Stimulated activated CD4-positive, alpha-beta T cell treated with anti-CD3 and anti-CD28 coated beads, Interleukin-1b, Interleukin-23, amount 100 ng/mL, for 24 hours (primary cell): ENCODE measurements at places on chromosomes 7 and 10.

DNA sequence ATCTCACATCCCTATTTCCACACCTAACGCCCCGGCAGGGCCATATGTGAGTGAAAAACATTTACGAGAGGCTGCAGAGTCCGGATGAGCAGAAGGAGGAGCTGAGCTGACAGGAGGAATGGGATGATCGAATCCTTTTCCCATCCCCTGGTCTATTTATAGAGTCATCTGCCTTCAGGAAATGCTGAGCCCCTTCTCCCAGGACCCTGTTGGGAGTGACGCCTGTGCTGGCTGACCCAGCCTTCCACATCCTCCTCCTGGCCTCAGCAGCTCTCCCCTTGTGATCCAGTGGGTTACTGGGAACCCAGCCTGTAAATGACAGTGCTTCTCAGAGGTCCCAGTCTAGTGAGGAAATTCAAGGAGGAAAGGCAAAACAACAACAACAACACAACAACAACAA lies 16.6 kb downstream of the DENND2A start:
- no peak for DNase-seq

DNA sequence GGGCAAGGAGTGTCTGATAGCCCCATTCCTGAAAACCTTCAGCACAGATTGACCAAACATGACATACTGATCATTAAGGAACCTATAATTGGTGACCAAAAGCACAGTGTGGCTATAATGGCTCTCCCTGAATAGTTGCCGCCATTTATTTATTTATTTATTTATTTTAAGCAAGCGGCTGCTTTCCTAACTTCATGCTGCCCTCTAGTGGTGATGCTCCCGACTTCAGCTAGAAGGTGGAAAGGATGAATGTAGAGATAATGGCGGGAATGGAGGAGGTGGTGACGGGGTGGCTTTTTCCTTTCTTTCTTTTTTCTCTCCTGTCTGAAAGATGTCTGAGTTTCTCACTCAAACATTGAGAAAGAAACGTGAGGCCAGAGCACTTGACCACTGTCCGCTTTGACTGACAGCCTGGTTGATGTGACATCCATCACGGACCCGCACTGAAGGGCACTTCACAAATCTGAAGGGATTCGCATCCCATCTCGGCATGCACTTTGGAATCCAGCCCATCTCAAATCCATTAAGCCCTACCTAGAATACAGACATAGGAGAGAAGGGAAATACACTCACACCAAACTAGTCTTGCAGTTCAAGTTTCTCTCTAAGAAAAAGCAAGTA lies 1090.1 kb downstream of the KCNMA1 start:
- peak; percentile 32 for DNase-seq

- DNase-seq, result no peak
Measured at GRCh38 chr7:66182920-66183319, 22.2 kb upstream of the TPST1 start.

DNA sequence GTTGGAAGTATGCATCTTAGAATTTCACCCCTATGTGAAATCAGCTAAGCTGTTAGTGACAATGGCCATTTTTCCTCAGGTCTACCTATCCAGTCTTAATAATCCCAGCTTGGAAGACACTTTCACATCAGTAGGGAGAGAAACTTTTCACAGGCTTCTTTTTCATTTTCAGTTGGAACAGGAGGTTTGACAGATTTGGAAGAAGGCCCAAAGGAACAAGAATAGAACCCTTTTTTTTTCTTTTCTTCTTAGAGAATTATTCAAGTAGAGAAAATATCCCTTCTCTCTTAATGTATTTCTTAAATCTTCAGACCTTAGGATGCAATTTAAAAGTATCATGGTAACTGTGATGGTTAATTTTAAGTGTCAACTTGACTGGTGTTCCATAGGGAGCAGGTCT lies 410.5 kb upstream of the C7orf33 start:
- DNase-seq, result no peak

DNA sequence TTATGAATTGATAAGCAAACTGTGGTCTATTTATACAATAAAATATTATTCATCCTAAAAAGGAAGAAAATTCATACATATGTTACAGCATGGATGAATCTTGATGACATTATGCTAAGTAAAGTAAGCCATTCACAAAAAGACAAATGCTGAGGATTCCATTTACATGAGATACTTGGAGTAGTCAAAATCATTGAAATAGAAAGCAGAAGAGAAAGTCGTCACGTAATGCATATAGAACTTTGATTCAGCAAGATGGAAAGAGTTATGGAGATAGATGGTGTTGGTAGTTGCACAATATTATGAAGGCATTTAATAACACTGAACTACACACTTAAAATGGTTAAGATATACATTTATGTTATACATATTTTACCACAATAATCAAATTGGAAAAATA lies 309.7 kb upstream of the KLF6 start:
- DNase-seq, result no peak

DNA sequence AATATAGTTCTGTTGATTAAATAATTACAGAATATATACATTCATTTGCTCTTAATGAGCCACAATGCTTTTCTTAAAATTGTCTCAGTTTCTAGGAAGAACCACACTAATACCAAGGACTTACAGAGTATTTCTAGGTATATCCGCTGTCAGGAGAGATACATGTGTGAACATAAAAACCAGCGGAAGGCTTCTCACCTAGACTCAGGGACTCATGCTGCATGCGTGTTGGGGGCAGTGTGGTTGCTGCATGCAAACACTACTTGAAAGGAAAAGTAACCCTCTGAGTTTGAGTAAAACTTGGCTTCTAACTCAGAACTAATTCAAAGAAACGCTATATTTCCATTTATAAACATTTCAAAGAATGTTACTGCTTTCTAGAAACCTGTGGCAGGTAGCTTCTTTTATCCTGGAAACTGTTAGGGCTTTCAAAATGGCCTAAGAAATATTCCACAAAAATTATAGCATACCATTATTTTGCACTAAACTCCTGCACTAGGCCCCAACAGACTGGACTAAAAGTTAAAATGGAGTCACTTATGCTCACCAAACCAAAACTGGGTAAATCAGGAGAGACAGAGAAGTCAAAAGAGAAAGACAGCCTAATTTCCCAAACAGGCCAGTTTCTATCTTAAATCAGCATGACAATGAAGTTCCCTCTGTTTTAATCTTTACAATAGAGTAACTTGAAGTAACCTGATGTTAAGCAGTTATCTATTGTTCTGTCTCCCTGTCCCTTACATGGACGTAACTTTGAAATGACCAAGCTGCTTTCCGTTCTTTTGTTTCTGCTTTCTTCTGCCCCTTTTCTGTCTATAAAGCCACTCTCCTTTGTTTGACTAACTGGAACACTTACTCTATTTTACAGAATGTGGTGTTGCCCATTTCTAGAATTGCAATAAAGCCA lies 95.2 kb upstream of the FAM133B start:
- peak; percentile 27 for DNase-seq

DNA sequence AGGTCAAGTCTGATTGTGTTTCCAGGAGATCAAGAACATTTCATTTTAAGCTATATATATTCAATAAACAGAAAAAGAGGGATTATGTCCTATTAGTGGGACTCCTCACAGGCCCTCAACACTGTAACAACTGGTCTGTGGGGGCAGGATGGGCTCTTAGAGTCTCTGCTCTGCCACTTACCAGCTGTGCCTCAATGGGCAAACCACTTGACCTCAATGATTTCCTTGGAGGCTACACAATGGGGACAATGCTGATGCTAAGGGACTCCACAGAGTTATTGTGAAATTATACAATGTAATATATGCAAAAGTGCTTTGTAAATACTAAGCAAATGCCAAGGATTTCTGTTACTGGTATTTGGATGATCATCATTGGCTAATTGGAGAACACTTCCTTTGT lies 33.2 kb upstream of the MXI1 start:
- no peak for DNase-seq

- no peak for DNase-seq
Measured at GRCh38 chr10:43225004-43225786, 41.7 kb downstream of the RASGEF1A start.

- DNase-seq, result no peak
Measured at GRCh38 chr7:85833066-85833465, 646.2 kb upstream of the SEMA3D start.

DNA sequence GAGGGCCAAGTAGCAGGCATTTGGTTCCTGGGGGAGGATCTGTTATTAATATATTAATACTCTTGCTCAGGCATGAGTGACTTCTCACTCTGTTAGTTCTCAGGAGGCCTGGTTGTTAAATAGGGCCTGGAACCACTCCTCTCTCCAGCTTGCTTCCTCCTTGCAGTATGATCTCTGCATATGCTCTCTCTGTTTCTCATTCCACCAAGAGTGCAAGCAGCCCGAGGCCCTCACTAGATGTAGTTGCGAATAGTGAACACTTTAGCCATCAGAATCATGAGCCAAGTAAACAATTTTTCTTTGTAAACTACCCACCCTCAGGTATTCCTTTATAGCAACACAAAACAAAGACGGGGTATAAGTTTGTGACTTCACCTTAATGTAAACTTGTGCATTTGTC lies 784.3 kb downstream of the DNAJB9 start:
- DNase-seq, result no peak

DNA sequence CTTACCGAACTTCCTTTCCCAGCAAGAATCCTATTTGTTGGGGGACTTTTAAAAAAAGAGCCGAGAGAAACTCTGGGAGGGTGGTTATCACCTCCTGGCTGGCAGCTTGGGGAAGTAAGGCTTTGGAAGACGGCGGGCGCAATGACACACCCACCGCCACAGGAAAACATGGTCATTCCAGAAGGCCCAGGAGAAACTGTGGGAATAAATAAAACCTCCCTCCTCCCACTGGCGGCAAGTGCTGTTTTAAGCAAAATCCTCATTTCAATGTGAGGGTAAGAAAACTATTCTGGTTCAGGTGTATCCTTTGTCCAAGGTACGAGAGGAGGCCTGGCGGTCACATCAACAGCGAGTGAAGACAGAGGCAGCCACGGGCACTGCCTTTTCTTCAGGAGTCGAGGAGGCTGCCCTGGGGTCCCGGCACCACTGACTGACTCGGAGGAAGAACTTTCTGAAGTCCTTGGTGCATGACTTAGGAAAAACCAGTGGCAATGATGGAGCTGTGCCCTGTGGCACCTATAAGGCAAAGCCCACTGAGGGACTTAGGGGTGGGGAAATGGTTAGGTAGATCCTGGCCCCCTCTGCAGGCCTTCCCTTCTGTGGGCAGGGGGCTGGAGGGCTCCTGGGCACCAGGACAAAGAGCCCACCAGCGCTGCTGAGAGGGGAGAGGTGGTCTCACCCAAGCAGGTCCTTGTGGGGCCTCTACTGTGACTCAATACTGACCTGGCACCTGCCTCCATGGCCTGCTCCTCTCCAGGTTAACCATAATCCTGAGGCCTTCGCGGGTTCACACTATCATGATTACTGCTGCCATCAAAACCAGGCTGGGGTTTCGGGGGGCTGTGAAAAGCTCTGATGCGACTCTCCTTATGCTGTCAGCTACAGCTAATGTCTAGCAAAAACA lies 21.4 kb downstream of the DNAJB12 start:
- no peak for DNase-seq

- DNase-seq, result no peak
Measured at GRCh38 chr7:140031364-140031763, 31.4 kb downstream of the PARP12 start.

GRCh38 chr10:13412894-13413293 lies 64.8 kb upstream of the SEPHS1 start:
- no peak for DNase-seq

DNA sequence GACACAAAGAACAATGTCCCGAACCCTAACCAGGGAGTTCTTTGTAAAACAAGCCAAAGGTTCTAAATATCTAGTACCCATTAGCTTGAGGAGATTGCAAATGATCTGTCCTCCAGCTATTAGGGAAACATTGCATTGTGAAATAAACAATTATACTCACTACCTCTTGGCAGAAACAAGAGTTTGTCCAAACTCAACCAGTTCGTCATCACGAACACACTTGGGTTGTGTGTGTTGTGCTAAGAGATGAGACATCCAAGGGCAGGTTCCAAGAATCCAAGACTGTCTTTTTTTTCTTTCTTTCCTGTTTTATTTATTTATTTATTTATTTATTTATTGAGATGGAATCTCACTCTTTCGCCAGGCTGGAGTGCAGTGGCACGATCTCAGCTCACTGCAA lies 793.1 kb upstream of the AUTS2 start:
- no peak for DNase-seq
